HFFc6 (cell line): ENCODE measurements at places on chromosomes 1 and 21. TPM values are rescaled to one million over a fixed set of nuclear protein-coding genes. Genes with fewer than 3 reads are reported as not detected.
A peak's percentile ranks its signal among the peaks of the same experiment; 100 is the strongest.

Gene FCRL2
- not detected in 3 replicates for total RNA-seq

Gene LORICRIN
- total RNA-seq = not detected in 3 replicates

- peaks cover 5% of the 10 kb centered on the region; the same call in 1 of the 2 replicates for H3K27me3 ChIP-seq
- no peak for DNase-seq
- H3K4me3 ChIP-seq = no peak overlapping the region
- H3K4me1 ChIP-seq = peaks cover 15% of the 10 kb centered on the region; the same call in 1 of the 2 replicates
- H3K27ac ChIP-seq = no peak overlapping the region
- no peaks in the 10 kb centered on the region for H3K36me3 ChIP-seq
These were observed 16.7 kb upstream of the ATP1B1 start for GRCh38 chr1:169089776-169090175.

- H3K4me3 ChIP-seq = no peak overlapping the region
- H3K27me3 ChIP-seq = no peaks in the 10 kb centered on the region
- H3K27ac ChIP-seq = no peak overlapping the region
- no peaks in the 10 kb centered on the region for H3K4me1 ChIP-seq
These were observed 11.2 kb upstream of the CLDN8 start for GRCh38 chr21:30227128-30227527.

Gene GJA4
- not detected in 3 replicates for total RNA-seq

Gene RBM11
- not detected in 3 replicates for total RNA-seq

Gene SPRR5
- not detected in 3 replicates for total RNA-seq

GRCh38 chr1:59678493-59679228, 136.1 kb upstream of the HOOK1 start:
- peaks cover 26% of the 10 kb centered on the region for H3K4me1 ChIP-seq
- peak; percentile 96 for DNase-seq
- H3K4me3 ChIP-seq = peak overlapping the region; percentile 37
- peaks cover 18% of the 10 kb centered on the region for H3K36me3 ChIP-seq
- H3K27me3 ChIP-seq = no peaks in the 10 kb centered on the region

GRCh38 chr1:72010094-72010431, 272.3 kb downstream of the NEGR1 start:
- peaks cover 23% of the 10 kb centered on the region for H3K4me1 ChIP-seq
- no peak for DNase-seq
- no peak overlapping the region for H3K27ac ChIP-seq
- no peaks in the 10 kb centered on the region for H3K27me3 ChIP-seq
- no peak overlapping the region for H3K4me3 ChIP-seq
- H3K36me3 ChIP-seq = no peaks in the 10 kb centered on the region

DNA sequence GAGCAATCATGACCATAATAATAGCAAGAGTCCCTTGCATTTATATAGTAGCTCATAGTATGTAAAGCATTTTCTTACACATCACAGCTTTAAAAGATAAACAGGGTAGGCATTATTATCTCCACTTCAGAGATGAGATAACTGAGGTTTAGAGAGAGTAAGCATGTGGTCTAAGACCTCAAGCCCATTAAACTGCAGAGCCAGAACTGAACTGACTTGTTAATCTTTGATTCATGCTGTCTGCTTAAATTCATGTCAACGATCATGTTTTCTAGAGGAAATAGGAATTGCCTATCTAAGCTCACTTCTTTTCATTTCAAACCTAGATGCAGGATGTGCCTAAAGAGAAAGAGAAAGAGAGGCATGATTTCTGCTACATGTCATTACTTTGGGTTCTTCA, 524.8 kb downstream of the PTPRC start:
- no peaks in the 10 kb centered on the region for H3K4me1 ChIP-seq
- H3K4me3 ChIP-seq = no peak overlapping the region
- H3K36me3 ChIP-seq = no peaks in the 10 kb centered on the region

GRCh38 chr1:230248889-230249270, 177.3 kb downstream of the PGBD5 start:
- H3K27ac ChIP-seq = no peak overlapping the region
- DNase-seq = no peak
- peaks cover 6% of the 10 kb centered on the region for H3K4me1 ChIP-seq
- H3K27me3 ChIP-seq = peaks cover 3% of the 10 kb centered on the region
- no peak overlapping the region for H3K4me3 ChIP-seq

Gene ETV3
- 20.1 to 22.1 TPM (median 21.1 TPM) in 3 replicates for total RNA-seq
